Caco-2 (cell line): ENCODE measurements at places on chromosomes 3 and 15. TPM values are rescaled to one million over a fixed set of nuclear protein-coding genes. Genes with fewer than 3 reads are reported as not detected.

- no peak for DNase-seq
These were observed 48.8 kb downstream of the ACAP2 start for GRCh38 chr3:195394024-195394423.

GRCh38 chr15:85112997-85113396 is 131.3 kb downstream of the PDE8A start:
- DNase-seq = no peak

SLC12A1 gene
- total RNA-seq = not detected in 2 replicates

DNA sequence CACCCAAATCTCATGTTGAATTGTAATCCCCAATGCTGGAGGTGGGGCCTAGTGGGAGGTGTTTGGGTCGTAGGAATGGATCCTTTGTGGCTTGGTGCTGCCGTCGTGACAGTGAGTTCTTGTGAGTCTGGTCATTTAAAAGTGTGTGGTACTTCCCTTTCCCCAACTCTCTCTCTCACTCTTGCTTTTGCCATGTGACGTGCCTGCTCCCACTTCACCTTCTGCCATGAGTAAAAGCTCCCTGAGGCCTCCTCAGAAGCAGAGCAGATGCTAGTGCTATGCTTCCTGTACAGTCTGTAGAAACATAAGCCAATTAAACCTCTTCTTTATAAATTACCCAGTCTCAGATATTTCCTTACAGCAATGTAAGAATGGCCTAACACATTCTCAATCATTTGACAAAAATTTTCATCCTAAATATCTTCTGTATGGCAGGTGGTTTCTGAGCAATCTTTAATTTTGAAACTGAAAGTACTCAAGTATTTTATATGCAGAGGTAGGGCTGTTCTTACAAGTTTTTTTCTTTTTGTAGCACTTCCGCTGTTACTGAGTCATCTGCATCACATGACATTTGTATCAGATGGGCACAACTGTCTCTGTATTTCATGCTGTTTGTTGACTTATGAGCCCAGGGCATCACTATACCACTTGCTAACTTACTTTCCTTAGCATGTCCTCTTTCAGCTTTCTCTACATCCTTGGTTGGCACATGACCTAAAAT is 8.8 kb downstream of the RPL39L start:
- no peak for DNase-seq

GRCh38 chr15:68402432-68403160 is 29.4 kb downstream of the ITGA11 start:
- DNase-seq = no peak

TP53BP1 gene
- total RNA-seq = 39.8 and 46.8 TPM in 2 replicates

DNA sequence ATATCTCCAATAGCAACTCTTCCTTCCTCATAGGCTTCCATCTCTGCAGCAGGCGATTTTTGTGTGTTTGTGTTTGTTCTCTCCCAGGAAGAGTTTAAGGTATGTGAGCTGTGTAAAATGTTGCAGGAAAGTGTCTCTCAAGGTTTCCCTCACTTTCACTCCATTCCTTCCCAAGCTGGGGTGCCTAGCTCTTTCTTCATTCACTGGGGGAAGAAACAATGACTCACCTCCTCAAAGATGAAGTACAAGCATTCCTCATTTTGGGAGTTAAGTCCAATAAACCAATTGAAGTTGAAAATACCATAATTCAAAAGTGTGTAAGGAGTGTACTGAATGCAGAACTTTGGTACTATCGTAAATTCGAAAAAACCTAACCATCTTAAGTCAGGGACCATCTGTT is 422.7 kb upstream of the CFAP20DC start:
- DNase-seq = no peak

- DNase-seq = peak; percentile 56
These were observed 130.7 kb downstream of the EBLN2 start for GRCh38 chr3:73192036-73192738.

DNA sequence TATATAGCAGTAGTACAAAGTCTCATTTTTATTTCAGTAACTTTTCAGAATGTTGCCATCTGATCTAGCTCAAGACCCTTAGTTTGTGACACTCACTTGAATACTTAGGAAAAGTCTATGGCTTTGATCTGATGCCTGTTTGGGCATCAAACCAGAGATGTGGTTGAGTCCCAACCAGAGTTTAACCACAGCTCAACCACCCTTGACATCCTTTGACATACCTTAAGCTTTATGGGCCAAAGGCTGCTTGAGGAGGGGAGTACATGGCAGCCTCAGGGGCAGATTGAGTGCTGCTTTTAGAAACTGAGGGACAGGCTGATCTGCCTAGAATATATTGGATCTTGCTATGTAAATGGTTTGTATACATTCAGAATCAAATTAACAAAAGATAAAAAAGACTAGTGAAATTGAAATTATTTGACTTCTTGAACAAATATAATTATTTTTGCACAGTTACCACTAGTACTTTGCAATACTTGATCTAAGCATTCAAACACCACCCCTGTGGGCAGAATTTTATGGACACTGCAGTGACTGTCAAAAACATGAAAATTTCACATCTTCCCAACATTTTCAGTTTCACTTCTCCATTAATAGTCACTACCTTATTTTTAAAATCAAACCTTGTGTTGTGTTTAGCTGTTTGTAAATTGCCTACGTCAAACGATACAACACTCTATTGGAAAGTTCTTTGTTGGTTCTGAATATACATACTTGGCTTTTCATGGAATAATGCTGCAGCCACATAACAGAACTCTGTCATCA is 199.8 kb downstream of the UBE2E2 start:
- no peak for DNase-seq

SST gene
- not detected in 2 replicates for total RNA-seq

- DNase-seq = no peak
These were observed 92.9 kb upstream of the AGBL1 start for GRCh38 chr15:85986741-85987140.

DNA sequence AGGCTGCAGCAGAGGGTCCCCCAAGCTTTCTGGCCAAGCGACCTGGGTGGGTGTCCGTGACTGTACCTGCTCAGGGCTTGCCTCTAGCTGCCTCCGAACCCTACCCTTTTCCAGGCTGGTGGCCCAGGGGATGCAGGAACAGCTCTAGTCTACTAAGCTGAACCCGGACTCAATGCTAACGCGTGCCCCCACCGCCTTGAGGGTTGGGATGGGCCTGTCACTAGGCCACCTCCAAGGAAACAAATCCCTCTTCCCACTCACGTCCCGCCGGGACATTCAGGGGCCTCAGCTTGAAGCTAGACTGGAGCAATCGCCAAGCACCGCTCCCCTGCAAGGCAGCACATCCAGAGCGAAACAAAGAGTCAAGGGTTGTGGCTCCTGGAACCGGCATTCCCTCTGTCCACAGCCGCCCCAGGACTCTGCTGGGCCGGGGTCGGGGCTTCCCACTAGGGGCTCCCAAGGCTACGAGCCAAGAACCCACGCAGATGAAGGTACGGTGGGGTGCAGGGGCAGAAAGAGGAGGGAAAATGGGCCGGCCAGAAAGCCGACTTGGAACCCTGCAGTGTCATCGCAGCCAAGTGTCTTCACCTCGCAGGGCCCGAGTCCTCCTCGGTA is 2.9 kb downstream of the FBXL22 start:
- no peak for DNase-seq

- no peak for DNase-seq
These were observed 346.8 kb upstream of the ZNF717 start for GRCh38 chr3:76132154-76132470.

DNA sequence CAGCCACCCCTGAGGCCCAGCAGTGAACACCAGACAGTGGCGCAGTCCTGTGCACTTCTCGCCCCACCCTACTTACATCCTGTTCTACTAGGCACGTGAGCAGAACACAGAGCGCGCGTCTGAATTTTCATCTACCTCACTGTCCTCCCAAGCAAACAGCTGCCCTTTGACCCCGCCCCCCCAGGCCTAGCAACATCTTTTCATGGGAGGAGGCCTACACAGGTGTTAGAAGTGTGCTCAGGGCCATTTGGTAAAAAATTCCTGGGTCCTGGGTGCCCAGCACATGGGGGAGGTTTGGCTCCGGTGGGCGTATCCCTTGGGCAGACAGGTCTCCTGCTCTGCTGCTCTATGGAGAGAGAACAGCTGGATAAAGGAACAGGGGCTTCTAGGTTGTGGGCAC is 95.0 kb downstream of the MYLK start:
- DNase-seq = no peak

DNA sequence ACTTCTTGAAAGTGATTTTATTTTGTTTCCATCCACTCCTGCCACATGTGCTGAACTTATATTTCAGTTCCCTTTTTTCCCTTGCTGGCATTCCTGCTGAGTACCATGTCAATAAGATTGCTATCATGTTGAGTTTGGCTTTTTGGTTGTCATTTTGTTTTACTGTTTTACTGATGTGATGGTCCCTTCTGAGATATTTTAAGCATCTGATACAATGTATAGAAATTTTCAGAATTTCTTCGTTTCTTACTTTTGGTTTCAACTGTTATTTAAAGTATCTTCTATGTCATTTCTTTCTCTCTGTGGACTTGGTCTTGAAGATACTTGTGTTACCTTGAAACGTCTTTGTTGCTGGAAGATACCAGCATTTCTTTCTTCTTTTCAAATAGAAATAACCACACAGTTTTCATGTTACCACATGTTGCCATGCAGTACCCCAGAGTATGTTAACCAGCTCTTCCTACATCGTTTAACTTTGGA is 14.1 kb downstream of the SIDT1 start:
- no peak for DNase-seq

DNA sequence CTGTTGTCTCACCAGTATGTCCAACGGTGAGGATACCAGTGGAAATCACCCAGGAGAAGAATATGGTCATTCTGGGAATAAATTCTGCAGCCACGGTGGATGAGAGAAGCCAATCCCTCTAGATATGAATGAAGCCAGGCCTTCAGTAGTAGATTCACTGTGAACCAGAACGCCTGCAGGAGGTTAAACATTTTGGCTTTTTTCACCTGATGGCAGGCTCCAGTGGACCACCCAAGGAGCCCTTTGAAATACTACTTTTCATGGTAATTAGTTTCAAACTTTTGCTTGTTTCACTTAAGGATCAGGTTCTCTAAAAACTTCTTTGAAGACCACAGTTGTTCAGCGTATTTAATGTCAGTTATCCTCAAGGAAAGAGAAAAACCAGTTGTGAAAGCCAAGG is 353.4 kb downstream of the RORA start:
- DNase-seq = no peak

DNA sequence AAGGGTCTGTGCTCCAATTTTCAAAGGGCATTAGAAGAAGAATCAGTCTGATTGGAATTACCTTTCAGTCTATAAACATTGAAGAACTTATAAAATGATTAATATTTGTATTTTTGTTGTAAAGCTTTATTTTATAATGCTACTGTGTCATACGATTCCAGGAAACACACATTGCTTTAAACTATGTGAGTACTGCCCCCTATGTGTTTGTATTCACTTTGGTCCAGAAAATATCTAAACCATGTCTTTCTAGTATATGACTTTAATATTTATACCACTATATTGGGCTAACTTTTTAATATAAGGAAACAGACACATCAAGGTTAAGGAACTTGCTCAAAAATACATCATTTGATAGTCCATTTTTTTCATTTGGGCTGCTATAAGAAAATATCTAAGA is 3.2 kb upstream of the RIOX2 start:
- DNase-seq = no peak

RLBP1 gene
- total RNA-seq = not detected in 2 replicates

DNA sequence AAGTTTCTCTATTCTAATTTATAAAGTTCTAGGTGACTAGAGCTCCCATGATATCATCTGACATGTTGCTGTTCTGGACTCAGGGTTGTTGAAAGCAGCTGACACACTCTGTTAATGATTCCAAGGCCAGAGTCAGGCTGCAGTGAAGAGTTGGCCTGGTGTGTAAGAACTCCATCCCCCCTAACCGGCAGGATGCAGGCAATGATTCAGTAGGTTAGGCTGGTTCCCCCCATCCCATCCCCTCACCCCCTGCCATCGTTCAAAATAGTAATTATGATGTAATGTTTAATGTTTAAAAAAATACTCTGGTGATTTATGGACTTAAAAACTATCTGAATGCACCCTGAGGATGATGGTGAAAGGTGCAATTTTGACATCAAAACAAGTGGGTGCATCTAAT is 4.6 kb upstream of the TRIM71 start:
- DNase-seq = no peak

GRCh38 chr3:142947799-142948575 is 15.5 kb downstream of the PAQR9 start:
- DNase-seq = no peak

GRCh38 chr3:32619395-32619794 is 48.7 kb upstream of the DYNC1LI1 start:
- no peak for DNase-seq
